ENCODE measurements at places on chromosomes 7 and 10. TPM values are rescaled to one million over a fixed set of nuclear protein-coding genes. Genes with fewer than 3 reads are reported as not detected.

WASHC2A gene
- 47.3 TPM for total RNA-seq

ABCC2 gene
- total RNA-seq, result 0.99 TPM

GRCh38 chr7:134708692-134709091 lies 62.0 kb downstream of the BPGM start:
- no peak for DNase-seq

DNA sequence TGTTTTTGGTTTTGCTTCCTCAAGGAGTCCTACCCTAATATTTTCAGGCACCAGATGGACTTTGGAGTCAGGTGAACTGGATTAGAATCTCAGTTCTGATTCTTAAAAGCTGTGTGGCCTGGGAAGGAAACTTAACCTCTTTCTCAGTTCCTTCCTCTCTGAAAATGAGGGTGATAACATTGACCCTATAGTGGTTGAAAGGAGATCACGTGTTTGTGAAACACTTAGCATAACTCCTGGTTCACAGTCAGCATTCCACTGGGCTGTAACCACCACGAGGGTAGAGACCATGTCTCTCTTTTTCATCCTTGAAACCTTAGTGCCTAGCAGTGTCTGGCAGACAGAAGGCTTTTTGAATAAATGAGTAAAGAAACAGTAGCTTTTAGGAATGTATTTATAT lies 16.7 kb downstream of the LSMEM1 start:
- no peak for DNase-seq

DNA sequence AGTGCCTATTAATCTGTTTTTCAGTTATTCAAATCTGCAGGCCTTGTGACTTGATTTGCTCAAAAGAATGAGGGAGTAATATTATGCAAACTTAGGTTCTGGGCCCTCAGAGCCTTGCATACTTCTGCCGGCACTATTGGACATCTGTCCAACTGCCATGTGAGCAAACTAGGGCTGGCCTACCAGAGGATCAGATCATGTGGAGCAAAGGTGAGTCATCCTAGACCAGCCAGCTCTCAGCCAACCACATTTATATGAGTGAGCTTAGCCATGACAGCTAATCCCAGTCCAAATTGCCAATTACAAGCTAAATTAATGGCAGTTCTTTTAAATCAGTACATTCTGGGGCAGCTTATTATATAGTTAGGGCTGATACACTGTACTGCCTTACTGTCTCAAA lies 69.6 kb downstream of the SDHAF3 start:
- no peak for DNase-seq

DNA sequence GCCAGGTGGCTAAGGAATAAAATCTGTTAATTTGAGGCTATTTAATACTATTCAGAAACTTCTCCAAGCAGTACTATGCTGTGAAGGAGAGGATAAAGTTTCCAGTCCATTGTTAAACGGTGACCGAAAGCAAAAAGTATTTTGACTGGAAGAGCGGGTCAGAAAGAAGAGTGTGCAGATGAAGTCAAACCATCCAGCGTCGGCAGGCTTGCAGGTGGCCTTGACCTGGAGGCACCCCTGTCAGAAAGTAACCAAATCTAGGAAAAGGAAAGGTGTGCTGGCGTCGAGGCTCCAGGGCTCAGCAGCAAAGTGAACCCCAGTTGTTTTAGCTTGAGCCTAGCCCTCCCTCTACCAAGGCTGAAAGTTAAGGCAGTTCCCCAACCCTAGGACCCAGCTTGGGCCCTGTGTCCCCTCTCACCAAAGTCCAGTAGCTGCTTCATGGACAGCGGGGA lies 544 bp downstream of the PDK4 start:
- DNase-seq, result no peak

- DNase-seq, result no peak
Observed at GRCh38 chr7:780081-780480, 52.2 kb upstream of the SUN1 start.

DNA sequence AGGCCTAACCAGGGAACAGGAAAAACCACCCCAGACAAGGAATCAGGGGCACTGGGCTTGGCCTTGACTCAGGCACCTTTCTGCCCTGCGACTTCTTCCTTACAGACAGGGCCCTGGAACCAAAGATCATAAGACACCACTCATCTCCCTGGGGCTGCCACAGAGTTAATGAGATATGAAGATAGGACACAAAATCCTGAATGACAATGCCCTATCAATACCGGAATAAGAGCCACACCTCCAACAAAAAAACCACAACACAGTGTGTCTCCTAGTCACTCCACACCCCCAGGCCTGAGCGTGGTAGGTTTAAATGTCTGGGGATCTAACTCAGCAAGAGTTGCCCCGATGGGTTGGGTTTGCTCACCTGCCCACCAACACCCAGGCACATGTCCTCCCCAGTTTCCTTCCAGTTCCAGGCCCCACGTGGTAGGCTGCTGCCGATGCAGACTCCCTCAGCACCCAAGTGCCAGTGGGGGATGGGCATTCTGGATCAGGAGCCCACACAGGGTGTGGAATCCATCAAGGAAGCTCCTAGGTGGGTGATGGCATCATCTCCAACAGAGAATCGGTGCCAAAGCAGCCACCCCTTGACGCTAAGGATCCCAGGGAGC lies 3.9 kb downstream of the DLG5 start:
- DNase-seq, result no peak

DNA sequence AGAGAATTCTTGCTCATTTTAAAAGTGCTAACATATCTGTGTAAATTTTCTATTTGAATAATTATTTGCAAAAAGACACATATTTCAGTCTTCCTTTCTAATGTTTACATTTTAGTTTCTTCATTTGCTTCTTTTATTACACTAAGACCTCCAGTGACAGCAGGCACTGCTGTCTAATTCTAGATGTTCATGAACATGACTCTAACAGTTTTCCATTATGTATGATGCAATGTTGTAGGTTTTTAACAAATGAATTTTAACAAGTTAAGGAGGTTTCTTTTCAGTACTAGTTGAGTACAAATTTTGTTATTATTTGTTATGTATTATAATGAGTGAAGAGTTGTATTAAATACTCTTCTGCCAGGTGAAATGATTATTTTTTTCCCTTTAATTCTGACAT lies 83.6 kb downstream of the GRB10 start:
- DNase-seq, result no peak
